ENCODE measurements at places on chromosomes 11 and 22.

DNA sequence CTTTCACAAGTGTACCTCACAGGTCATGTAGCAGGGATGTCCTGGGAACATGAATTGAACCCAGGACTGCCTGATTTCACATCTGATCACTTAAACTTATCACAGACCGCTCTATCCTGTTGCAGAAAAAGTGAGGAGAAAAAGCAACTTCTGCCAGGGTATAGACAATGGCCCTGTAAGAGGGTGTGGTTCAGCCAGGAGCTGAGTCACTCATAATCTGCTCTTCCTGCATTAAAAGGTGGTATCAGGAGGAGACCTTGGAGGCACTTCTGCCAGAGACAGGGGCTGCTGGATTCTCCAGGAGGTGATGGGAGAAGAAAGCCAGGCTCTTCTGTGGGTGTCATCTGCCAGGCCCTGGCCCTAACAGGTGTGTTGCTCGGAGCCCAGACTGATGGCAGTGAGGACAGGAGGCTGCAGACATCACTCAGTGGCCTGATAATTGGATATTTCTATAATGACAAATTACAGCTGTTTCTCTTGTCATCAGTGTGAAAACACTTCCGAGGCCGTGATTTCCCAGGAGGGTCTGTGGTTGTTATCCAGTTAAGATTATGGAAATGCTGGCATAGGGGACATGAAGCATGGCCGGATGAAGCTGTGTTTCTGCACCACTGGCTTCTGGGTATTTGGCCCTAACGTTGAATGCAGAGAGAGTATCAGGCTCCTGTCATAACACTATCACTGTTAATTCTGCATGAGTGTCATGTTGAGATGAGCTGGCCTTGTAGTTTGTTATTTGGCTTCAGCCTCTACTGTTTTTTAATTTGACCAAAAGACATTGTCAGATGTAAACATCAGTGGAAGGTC, 125.1 kb upstream of the ZBED5 start:
- DNase-seq: no peak

DNA sequence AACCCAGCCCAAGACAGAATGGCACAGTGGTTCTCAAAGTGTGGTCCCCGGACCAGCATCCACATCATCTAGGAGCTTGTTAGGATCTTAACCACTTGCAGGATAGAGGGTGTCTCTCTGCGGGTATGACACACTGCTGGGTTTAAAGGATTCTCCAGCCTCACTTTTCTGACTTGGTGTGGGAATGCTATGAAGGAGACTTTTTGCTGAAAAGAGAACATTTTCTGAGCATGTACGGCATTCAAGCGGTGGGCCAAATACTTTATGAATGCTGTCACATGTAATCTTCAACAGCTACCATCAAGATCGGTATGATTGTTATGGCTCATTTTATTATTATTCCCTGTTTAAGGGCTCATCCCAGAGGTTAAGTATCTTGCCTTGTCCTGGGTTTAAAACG, 1.8 kb upstream of the CD82 start:
- DNase-seq: peak; percentile 76

DNA sequence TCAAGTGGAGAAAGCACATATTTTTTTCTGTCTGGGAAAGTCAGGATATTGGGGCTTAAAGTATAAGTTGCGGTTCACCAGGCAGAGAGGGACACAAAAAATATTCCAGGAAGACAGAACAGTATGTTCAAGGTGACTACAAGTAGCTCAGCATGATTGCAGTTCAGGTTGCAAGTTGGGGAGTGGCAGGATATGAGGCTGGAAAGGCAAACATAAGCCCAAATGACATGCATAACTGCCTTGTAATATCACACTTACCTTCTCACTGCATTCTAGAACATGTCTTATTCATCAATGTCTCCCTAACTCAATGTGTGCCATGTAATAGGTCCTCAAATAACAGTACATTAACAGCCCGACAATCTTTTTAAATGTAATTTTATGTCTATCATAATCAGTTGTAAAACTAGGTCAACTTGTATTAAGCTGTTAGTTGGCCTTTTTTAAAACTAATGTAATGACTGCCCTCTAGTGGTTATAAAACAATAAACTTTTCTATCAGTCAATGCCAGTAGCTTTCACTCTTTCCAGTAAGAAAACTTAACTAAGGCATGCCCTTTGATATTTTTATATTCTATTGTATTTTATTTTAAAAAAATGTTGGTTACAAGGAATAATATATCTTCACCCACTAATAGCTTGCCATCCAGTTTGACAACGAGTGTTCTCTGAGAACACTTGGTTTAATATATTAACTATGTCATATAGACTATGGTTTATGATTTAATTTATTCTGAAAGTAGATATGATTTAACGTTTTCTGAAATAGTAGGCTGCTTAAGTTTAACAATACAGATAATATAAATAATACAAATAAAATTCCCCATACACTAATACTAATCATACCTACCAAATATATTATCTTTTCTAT, 39.4 kb upstream of the CFAP300 start:
- DNase-seq: peak; percentile 63

DNA sequence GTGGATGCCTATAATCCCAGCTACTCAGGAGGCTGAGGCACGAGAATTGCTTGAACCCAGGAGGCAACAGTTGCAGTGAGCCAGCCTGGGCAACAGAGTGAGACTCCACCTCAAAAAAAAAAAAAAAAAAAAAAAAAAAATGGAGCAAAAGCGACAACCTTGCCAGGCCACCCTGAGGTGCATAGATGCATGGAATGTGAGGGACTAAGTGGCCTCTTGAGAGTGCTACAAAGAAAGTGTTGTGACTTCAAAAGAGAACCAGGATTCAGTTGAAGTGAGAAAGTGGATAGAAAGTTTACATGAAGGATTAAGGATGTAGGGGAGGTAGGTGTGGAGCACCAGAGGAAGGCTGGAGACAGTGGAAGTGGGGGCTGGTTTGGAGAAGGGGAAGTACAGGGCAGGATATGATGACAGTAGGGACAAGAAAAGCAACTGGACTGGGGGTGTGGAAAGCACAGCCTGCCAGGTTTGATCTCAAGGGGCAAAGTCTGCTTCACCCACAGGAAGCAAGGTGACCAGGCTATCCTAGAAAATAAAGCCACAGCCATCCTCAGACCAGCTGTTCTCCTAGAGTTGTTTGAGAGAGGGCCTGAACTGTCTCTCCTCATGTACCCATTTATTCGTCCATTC, 36.0 kb upstream of the OLFML1 start:
- DNase-seq: no peak

DNA sequence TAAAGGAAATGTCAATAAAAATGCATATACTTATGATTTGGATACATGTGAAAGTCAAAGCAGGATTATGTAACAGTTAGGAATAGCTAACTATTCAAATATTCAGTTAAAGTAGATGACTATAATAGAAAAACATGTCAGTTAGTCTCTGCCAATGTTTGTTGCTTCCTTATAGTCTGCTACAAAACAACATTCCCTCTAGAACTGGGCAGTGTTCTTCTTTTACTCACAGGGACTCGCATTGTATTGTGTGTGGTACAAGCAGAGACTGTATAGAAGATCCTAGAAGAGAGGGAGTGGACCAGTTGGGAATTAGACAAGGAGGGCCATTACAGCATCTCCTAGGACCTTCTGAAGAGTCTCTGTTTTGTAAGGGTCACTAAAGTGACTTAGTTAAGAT, 10.6 kb downstream of the ACAT1 start:
- peak; percentile 22 for DNase-seq

DNA sequence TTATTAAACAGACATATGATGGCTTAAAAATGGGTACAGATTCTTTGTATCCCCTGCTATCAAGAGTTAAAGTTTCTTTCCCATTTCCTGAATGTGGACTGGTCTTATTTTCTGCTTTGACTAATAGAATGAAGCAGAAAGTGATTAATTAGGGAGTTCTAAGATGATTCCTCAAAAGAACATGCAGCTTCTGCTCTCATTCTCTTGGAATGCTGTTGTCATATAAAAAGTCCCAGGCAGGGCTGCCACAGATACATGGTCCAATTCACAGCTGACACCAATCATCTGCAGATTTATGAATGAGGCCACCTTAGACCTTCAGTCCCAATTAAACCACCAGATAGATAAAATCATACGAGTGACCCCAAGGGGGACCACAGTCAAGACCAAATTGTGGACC, 844.5 kb upstream of the RAG2 start:
- DNase-seq: peak; percentile 38

- DNase-seq: no peak
Measured at GRCh38 chr11:24543771-24544170, 46.9 kb downstream of the LUZP2 start.
